Activated T-helper 2 cell treated with anti-CD3 and anti-CD28 coated beads, Interferon-gamma antibody, Interleukin-2, Interleukin-4, amounts not matched to agents 10 μg/mL and 5 μg/mL and 100 μg/mL, durations not matched to agents 14 hours and 24 hours and 36 hours (primary cell): ENCODE measurements at places on chromosomes 4 and X.

- DNase-seq, result no peak
Observed at GRCh38 chr4:30380404-30380998, 339.7 kb upstream of the PCDH7 start.

DNA sequence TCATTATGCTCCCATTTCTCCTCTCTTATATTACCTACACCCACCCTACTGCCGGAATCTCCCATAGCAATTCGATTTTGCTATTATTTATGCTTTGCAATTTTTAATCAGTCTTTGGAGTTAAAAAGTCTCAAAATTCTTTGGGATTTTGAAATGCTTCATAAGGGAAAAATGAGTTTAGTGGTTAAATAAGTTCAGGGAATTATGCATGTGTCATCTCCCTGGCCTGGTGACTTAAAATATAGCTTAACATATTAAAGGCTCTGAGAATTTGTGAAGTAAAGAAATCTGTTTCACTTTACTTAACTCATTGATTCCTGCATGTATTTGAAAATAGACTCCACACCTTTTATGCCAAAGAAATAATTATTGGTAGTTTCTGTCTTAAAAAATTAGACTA is 185.1 kb upstream of the DIPK2B start:
- no peak for DNase-seq

GRCh38 chr4:38717604-38718003 is 53.6 kb downstream of the KLF3 start:
- no peak for DNase-seq

DNA sequence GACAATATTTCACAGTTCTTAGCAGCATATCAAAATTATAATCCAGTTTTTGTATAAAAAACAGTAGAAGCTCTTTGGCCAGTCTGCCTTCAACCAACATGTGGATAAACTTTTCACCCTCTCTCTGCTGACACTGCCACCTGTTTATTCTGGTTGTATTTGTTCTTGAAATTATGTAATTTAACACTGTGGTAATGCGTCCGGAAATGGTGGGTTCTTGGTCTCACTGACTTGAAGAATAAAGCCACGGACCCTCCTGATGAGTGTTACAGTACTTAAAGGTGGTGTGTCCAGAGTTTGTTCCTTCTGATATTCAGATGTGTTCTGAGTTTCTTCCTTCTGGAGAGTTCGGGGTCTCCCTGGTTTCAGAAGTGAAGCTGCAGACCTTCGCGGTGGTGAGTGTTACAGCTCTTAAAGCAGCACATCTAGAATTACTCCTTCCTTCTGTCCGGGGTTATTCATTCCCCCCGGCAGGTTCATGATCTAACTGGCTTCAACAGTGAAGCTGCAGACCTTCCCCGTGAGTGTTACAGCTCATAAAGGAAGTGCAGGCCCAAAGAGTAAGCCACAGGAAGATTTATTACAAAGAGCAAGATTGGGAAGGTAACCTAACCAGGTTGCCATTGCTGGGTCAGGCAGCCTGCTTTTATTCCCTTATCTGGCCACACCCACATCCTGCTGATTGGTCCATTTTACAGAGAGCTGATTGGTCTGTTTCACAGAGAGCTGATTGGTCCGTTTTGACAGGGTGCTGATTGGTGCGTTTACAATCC is 15.7 kb downstream of the FAM184B start:
- DNase-seq, result no peak

DNA sequence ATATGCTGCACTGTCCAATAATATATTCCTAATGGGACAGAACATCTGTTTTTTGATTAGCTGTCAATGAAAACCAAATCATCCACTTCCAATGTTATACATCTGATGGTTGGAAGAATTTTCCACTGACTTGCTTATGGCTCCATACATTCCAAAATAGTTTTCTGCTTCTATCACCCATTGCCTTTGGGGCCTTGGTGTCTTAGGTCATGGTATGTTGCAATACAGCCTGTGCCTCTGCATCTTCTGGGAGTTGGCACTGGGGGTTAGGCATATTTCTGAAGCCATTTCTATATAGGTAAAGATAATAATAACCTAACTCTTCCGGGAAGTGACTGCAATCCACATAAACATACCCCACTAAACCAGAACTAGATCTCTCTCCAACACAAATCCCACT is 53.2 kb upstream of the NR3C2 start:
- no peak for DNase-seq

DNA sequence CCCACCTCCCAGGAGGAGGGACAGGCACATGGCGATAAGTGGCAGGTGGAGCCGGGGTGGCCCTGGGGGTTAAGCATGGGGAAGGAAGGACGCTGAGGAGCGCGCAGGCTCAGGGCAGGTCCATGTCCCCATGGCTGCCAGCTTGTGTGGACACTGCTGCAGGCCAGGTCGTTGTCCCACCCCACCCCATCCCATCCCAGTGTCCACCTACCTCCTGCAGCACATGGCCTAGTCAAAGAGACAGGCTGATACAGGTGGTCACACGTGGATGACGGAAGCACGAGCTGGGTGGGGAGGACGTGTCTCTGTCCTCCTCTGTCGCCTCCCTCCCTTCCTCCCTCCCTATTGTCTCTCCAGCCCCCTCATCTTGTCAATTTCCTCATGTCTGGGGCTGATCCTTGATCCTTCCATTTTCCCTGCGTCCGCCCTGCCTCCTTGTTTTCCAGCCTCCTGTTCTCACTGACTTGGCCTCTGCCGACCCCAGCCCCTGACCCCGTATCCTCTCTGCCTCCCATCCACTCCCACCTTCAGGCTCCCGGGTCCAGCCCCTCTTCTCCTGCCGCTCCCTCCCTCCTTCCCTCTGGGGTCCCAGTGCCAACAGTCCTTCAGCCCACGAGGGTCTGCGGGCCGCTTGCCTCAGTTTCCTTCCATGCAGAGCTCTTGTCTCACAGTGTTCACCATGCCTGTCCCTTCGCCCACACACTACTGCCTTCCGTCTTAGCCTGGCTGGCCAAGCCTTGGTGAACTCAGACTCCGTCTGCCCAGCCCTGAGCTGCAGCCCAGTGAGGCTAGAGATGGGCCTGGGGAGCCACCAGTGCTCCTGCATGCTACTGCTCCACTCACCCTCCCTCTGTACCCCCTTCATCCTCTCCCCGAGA is 15.5 kb upstream of the ADD1 start:
- no peak for DNase-seq
